ENCODE measurements at places on chromosomes 11 and 22.

DNA sequence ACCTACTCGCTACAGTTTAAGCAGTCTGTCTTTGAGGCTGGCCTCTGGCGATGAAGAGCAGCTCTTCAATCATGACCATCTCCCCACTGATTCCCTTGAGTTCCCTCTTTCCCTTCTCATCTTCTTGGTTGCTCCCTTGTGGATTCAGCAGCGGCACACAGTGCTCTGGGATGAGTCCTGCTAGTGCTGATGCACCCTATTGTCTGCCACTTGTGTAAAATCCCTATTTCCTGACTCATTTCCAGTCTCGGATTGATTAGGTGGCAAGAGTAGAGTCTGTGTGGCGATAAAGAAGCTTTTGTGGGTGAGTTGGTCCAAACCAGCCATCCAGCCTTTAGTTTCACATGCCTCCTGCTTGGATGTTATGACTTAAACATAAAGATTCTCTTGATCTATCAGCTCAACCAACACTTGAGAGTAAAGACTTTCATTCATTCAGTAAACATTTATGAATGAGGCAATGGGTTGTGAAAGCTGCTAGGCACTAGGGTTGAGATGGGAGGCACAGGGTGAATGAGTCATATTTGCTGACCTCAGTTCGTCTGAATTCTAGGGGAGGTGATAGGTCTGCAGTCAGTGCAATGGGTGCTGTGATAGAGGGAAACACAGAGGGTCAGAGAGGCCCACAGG, 219.4 kb upstream of the RAG2 start:
- peak; percentile 3 for DNase-seq

GRCh38 chr11:69374110-69374945, 80.4 kb downstream of the MYEOV start:
- DNase-seq = no peak

GRCh38 chr11:34443136-34443535, 4.4 kb downstream of the CAT start:
- no peak for DNase-seq

- DNase-seq = no peak
Measured at GRCh38 chr11:129803533-129803932, 12.1 kb upstream of the TMEM45B start.

DNA sequence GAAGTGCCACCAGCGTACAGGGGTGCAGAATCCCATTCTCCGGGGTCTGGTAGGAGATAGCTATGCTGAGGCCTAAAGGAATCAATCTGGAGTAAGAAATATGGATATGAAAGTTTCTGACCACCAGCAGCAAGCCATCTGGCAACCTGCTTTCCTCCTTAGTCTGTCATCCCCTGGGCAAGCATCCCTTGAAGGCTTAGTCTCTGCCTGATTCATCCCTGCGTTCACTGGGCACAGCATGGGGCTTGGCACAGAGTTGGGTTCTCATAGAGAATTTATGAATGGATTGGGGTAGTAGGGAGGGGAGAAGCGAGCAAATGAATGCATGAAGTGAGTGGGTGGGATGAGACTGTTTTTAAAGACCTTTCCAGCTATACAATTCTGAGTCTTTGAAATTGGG, 85.8 kb upstream of the NARS2 start:
- no peak for DNase-seq

- no peak for DNase-seq
Measured at GRCh38 chr11:83691451-83691950, 405.3 kb upstream of the CCDC90B start.

DNA sequence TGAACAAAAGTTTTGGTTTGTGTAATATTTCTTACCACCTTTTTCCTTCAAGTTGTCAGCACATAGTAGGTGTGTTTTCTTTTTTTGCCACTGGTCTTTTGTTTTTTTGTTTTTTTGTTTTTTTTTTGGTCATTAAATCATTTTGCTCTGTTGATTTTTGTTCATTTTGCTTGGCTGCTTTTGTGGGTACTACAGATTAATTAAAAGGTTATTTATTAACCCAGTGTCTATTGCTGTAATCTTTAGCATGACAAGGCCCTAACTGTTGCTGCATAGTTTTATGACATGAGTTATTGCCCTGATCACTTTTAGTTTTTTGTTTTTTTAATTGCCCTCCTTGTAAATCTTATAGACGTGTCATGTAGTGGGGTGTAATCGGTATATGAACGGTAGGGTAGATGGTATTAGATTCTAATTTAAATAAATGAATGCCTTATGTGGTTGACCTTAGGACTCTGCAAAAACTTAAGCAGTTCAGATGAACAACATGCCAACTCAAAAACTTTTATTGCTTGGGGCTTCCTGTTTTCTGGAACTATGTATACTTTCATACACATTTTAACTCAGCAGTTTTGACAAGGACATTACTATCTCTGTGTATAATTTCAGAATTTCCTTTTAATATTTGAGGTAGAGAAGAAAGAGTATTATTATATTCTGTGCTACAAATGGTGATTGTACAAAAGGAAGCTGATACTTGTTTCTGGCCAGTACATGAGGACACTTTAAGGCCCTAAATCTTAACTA, 7.9 kb downstream of the EWSR1 start:
- DNase-seq = no peak

DNA sequence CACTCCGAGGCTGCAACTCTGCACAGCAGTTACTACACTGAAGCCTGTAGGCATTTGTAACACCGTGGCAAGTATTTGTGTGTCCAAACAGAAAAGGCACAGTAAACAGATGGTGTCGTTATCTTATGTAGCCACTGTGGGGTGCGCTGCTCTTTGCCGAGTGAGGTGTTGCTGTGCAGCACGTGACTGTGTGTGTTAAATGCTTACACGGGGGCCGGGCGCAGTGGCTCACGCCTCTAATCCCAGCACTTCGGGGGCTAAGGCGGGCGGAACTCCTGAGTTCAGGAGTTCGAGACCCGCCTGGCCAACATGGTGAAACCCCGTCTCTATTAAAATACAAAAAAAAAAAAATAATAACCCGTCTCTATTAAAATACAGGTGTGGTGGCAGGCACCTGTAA, 11.5 kb downstream of the ZBED4 start:
- DNase-seq = no peak

DNA sequence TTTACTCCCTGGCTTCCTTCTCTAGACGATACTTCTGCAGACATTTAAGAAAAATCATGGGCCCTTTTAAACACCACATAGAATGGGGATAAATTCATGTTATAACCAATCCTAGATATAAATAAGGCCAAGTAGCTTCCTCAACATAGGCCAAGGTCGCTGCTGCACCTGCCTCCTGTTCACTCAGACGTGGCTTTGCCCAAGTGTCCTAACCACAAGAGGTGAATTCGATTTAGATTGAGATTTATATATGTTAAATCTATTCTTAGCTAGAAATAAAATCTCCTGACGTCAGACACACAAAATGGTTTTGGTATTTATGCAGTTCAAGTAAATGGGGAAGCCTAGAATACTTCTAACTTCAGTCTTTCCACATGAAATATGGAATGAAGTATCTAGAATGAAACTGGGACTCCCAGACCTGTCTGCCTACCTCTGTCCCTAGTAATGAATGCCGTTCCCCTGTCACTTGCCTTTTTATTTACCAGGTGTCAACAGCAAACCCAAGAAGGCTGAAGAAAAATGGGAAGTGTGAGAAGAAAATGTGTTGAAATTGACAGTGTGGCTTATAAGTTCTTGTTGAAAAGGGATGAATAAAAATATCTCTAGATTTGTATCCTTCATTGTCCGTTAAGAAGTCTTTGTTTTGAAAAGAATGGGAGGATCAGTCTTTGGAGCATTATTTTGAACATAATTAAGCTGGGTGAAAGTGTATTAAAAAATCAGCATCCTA, 131.8 kb downstream of the HIPK3 start:
- DNase-seq = no peak

DNA sequence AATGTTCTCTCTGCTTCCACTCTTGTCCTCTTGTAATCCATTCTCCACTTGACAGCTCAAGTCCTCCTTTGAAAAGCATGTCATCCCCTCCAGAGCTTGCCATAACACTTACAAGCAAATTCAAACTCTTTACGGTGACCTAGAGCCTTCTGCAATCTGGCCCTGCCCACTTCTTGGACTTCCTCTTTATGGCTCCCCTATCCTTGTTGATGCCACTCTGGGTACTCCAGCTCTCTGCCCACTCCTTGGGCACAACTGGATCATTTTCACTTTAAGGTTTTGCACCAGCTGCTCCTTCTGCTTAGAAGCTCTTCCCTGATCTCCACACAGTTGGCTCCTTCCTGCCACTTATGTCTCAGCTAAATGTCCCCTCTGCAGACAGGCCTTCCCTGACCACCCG, 217.9 kb downstream of the DSCAML1 start:
- no peak for DNase-seq

- DNase-seq = no peak
Measured at GRCh38 chr11:13923716-13924650, 38.5 kb upstream of the SPON1 start.

DNA sequence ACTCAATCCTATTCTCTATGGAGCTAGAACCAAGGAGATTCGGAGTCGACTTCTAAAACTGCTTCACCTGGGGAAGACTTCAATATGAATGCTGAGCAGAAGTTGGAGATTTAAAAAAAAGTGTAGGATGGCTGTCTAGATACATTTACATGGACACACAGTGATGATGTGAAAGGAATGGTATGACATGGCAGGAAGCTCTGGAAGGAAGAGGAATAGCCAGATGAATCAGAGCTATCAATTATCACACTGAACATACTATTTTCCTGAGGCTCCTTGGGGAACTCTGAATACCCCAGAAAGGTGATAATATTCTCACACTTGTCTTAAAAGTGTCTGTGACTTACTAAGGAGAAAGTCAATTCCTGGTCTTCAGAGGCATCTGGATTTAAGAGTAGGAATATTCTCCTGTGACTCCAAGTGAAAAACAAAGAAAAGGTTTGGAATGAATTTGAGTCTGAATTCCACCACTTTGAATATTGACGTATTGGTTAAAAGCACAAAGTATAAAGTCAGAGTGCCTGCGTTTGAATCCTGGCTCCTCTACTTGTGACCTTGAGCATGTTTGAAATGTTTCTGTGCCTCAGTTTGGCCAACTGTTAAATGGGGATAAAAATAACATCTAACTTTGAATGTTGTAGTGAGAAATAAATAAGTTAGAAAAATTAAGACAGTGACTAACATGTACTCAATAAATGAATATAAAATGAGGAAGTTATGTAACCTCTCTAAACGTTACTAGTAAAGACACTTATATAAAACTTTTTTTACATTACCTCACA, 1.3 kb downstream of the OR52D1 start:
- DNase-seq = no peak

DNA sequence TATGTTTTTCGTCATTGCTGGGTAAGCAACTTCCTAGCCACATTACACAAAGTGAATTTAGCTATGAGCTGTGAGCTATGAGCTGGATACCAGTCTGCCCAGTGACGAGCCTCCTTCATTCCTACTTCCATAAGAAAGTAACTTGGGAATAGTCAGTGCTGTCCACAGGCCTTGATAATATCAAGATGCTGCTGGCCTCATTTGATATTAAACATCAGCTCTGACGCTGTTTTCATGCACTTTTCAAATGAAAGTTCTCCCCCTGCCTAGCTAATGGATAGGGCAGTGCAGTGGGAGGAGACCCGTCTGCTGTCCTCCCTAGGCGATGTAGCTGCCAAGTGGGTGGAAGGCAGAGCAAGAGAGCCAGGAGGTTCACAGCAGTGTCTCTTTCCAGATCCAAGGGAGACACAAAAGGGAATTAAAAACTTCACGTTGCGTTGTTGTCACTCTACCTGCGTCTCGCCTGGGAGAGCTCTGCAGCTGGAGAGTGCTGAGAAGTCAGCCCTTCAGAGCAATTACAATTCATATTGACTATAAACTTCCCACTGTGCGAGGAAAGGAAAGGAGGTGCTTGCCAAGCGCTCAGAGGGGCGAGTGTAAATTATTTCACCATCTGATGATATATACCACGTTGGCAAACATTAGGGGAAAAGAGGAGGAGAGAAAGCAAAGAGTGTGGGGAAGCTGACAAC, 861.4 kb downstream of the NTM start:
- no peak for DNase-seq

GRCh38 chr22:18024956-18025720, 777 bp upstream of the MICAL3 start:
- no peak for DNase-seq

- no peak for DNase-seq
Measured at GRCh38 chr11:118633979-118634378, 26.6 kb downstream of the PHLDB1 start.

Data from non-pigmented ciliary epithelial cell (primary cell).